HFF-Myc (cell line): ENCODE measurements at places on chromosomes 5 and 9.

GRCh38 chr5:132199116-132199680, 28.5 kb downstream of the P4HA2 start:
- DNase-seq = no peak

- DNase-seq = no peak
These were observed 45.4 kb downstream of the PTTG1 start for GRCh38 chr5:160466889-160467554.

GRCh38 chr5:54720341-54720740, 202.8 kb downstream of the SNX18 start:
- no peak for DNase-seq

DNA sequence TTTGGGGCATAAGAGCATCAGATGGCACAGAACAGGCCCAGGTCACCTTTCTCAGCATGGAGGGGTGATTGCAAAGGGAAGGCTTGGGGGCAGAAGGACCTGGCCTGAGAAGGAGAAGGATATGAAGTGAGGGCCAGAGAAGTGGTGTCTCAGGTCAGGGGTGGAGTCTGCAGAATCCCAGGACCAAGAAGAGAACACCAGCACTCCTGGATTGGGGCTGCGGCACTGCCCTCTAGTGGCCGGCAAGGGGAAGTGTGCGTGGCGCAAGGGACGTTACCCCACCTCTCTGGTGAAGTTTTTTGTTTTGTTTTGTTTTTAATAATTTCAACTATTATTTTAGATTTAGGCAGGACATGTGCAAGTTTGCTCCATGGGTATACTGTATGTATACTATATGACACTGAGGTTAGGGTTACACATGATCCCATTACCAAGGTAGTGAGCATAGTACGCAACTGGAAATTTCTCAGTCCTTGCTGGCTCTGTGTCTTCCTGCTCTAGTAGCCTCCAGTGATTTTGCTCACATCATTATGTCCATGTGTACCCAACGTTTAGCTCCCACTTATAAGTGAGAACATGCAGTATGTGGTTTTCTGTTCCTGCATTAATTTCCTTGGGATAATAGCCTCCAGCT, 1548.6 kb downstream of the EFNA5 start:
- DNase-seq = peak; percentile 4

DNA sequence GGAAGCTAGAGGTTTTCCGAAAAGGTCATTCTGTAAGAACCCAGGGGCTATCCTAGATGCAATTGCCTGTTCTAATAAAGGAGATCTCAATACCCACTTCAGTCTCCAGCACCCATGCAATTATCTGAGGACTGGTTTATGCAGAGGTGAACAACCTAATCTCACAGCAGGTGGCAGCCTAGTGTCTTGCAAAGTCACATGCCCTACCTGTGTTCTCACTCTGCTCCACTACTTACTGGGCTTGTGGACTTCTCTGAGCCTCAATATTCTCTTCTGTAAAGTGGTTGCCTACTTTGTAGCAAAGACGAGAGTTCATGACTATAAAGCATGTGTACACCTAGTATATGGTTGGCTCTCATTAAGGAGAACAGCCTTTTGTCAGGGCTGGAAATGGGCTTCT, 21.0 kb upstream of the ALDH1B1 start:
- DNase-seq = no peak

GRCh38 chr9:93684161-93684765, 107.9 kb downstream of the PHF2 start:
- no peak for DNase-seq

GRCh38 chr9:24657387-24657786, 111.7 kb upstream of the IZUMO3 start:
- DNase-seq = no peak

DNA sequence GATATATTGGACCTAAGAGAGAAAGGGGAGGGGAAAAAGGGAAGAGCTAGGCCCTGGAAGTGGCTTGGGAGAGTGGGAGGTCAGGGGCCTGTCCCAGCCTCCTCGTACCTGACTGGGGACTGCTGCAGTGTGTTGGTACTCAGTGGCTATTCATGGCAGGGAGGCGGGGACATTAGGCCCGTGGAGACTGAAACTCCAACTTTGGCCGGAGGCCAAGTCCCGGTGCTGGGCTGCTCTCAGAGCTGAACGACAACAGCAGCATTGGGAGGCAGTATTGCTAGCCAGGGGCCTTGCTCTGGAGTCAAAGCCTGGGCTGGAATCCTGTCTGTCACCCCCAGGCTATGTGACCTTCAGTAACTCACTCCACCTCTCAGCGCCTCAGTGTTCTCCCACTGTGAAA, 37.8 kb downstream of the NEURL1B start:
- no peak for DNase-seq

- no peak for DNase-seq
These were observed 602.1 kb downstream of the TAF11L14 start for GRCh38 chr5:18236386-18236785.

DNA sequence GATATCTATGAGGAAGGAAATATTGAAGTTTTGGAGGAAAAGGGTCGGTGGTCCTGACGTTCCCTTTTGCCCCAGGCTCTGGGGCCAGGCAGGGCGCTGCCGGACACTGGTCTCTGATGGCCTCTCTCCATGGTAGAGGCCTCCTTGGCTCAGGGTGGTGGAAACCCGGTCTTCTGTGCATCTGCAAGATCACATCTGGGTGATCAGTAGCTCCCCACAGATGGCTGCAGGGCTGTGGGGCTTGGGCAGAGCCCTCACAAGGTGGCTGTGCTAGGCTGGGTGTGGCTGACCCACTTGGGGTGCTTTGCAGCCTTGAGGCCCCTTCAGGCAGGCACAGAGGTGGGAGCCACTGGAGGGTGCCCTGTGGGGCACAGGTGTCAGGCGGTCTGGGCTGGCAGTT, 53.9 kb upstream of the RNU6ATAC start:
- DNase-seq = no peak

DNA sequence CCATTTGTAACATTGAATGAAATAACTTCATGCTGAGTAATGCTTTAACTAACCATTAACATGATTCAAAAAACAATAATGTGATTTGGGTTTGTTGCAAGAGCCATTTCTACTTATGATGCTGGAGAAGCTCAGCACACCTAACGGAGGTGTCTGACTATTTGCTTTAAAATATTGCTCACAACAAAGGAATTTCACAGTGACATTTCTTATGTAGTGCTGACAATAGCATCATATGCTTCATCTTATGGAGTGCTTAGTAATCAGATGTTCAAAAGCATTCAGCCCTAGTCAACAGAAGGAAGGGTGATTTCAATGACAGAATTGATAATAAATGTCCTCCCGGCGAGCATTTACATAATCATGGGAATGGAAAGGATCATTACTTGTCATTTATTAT, 1003.3 kb upstream of the COX7C start:
- DNase-seq = no peak

DNA sequence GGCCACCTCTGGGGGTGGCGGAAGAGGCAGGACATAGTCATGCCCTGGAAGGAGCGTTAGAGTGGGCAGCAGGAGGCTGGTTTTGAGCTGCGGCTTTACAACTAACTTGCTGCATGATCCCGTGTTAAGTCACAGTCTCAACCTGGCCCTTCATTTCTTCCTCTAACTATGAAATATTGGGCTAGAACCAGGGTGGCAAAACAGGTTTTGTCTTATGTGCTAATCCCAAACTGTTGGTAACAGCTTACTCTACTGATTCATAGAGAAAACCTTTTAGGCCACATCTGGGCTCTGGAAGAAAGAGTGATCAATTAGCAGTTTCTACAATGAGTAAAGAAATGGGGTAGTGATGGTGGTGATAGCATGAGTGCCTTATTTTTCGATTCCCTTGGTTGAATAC, 74.1 kb upstream of the CLINT1 start:
- DNase-seq = no peak

DNA sequence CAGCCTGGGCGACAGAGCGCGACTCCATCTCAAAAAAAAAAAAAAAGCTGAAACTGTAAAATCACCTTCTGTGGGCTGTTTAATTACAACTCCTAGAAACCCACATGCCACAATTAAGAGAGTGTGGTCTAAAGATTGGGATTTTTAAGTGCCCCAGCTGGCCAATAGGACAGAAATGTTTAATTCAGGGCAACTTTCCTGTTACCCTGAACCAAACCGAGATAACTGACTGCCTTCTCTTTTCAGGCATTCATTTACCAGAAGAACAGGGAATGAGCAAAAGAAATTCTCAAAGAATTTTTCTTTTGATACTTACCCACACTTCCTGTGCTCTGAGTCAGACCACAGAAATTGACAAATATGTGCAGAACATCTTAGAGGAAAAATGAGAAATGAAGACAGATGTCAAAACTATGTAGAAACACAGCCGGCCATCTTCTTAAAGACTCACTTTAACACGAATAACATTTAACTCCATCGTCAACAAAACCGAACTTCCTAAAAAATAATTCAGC, 221.3 kb upstream of the DAPK1 start:
- DNase-seq = no peak

DNA sequence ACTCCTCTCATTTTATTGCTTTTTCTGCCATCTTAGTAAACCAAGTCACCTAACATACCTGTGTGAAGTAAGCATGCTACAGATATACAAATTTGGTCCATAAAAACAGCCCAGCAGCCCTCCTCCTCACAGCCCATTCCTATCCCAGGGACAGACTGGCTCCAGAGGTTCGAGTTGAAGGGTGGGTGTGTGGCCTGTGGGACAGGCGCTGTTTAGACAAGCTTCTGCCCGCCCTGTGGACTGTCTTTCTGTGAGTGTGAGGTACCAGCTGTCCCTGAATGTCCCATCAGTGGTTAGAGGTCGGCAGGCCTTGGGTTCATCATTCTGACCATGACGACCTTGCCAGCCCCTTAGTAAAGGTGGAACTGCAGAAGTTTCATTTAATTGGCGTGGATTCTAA, 82.0 kb downstream of the WNK2 start:
- no peak for DNase-seq

GRCh38 chr5:107889387-107889786, 218.7 kb upstream of the EFNA5 start:
- DNase-seq = no peak

DNA sequence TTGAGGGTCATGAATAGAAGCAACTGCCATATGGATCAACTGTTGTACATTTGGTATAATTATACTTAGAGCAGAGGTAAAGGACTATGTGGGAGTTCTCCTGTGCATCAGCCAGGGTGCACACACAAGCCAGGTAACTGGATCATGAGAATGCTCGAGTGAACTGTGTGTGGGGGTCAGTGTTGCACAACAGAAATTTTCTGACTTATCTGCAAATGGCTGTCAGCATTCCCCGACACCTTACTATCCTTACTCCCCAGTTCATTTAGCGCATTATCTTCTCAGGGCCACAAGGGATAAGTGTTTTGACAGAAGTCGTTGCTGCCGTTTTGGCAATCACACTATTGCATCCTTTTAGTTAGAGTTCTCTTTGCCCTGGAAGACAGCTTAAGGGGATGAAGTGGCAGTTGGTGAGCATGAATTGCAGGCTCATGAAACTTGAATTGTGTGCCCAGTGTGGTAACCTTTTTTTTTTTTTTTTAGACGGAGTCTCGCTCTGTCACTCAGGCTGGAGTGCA, 1.7 kb downstream of the CANX start:
- no peak for DNase-seq

- DNase-seq = no peak
These were observed 41.9 kb upstream of the RNF38 start for GRCh38 chr9:36441966-36442365.

- no peak for DNase-seq
These were observed 35.9 kb upstream of the UBAP2 start for GRCh38 chr9:34084562-34084961.

GRCh38 chr5:178230879-178231538, 1.6 kb downstream of the PHYKPL start:
- DNase-seq = no peak

- no peak for DNase-seq
These were observed 369.3 kb downstream of the BNC2 start for GRCh38 chr9:16501141-16501540.

DNA sequence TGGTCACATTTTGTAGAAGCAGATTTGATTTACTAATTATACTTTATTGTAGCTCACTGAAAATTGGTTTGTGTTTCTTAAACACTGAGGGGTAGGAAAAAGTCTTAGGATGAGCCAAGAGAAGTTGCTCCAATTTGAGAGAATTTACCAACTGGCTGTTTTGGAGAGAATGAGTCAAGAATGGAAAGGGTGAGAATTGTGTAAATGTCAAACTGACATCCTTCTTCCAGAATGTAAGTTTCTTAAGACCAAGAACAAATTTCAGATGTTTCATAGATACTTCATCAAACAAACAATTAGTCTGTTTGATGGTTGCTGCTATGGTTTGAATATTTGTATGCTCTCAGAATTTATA, 106.2 kb upstream of the TXNDC8 start:
- DNase-seq = no peak

DNA sequence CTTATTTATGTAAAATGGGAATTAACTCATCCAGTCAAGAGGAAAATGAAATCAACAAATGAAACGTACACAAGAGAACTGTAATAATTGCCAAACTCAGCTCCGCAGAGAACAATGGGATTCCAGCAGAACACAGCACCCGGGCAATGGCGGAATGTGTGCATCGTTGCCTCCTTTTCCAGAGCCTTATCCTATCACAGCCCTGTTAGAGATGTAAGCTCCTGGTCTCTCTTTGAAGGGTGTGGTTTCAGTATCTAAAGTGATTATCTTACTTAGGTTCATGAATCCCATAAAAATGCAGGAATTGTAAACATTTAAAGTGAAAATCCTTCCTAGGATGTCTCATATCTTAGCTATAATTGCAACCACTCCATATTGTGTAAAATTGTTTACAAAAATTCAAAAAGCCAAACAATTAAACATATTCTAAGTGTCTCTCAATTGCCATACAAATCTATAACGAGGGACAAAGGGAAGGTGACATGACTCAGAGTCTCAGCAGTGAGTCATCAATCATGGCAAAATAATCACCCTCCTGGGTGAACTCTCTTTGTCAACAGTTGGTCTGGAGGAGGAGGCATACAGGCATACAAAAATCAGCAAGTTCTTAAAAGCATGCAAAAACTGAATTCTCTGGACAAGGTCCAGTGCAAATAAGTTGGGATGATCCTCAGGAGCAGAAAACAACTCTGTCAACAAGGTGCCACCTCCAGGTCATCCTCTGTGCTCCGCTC, 22.6 kb downstream of the SEMA5A start:
- no peak for DNase-seq

GRCh38 chr5:76958991-76959767, 6.3 kb downstream of the CRHBP start:
- no peak for DNase-seq

DNA sequence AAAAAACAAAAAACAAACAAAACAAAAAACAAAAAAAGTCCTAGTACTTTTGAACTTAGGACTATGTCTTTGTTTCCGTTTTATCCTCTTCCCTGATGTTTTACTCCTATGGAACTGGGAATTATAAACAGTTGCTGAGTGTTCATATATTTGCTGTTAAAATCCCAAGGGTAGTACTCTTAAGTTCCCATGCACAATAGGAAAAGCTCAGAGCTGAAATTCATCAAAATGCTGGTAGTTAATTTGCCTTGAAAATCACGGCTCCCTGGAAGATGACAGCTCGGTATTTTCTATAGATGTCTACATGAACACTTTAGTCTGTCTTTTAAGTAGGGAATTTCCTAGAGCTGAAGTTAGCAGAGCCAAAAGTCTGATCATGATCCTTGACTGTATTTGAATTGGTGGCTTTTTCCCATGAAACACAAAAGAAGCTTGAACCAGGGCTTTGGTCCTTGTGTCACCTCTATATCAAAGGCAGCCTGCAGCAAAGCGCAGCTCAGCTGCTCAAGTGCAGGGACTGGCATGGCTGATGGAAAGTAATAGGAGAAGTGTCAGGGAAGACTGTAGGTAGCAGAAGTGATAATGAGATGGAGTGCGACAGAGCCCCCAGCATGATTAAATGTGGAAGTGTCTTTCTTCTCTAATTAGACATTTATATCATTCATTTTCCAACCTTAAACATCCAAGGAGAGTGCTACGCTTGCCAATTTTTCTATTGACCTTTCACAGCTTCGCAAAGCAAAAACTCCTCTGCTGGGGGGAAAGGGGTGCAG, 310.9 kb downstream of the TRIM36 start:
- no peak for DNase-seq
